ENCODE measurements at places on chromosomes 1 and 21.

DNA sequence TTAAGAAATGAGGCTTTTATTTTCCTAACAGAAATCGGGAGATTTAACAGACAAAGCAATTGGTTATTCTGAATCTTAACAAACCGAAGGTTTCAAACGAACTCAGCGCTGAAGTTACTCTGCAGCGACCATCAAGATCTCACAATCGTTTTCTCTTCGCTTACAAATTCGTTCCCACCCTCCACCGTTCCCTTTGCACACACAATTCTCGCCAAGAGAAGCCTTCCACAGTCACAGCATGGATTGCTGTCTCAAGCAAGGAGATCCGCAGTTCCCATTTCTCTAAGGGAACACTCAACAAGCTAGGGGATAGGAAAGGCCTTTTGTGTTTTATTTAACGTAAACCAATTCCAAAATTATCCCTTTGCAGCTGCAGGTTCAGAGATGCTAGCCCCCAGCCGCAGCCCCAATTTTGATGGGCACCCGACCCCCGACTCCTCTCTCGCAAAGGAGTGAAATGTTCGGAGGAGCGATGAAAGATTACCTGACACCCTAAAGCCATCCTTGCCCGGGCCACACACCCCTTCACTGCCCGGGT is 755 bp downstream of the FBXO42 start:
- no peak for DNase-seq

DNA sequence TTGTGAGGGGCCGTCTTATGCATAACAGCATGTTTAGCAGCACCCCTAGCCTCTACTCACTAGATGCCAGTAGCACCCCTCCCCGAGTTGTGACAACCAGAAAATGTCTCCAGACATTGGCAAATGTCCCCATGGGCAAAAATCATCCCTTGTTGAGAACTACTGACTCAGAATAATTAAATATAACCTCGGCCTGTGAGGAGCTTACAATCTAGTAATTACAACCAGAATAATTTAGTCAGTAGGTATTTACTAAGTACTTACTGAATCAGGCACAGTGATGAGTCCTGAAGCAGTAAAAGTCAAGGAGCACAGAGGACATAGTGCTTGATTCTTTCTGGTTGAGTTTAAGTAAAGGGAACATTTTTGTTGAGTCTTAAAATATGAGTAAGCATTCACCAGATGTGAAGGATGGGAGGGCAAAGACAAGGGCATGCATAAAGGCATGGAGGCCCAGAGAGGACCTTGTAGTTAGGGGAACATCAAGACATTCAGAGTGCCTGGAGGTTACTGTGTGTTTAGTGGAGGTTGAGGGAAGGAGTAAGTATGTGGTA is 44.1 kb upstream of the KCNQ4 start:
- DNase-seq: no peak

DNA sequence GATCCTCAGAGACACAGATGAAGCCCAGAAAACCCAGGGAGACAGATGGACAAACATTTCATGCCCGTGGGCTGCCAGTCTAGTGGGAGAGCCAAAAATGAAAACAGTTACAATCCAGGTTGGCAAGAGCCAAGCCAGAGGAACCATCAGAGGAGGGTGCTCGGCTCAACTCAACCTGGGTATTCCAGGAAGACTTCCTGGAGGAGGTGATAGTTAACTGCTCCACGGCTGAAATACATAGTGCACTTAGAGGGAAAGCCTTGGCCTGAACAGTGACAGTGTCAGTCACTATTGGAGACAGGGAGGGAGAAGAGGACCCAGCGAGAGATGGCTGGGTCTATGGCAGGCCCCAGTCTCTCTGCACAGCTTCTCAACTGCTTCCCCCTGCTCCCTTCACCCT is 1.9 kb downstream of the ARHGEF19 start:
- no peak for DNase-seq

- DNase-seq: no peak
Measured at GRCh38 chr1:22071511-22071910, 19.0 kb downstream of the CDC42 start.

- no peak for DNase-seq
Measured at GRCh38 chr21:44304877-44305293, 5.0 kb downstream of the PFKL start.

DNA sequence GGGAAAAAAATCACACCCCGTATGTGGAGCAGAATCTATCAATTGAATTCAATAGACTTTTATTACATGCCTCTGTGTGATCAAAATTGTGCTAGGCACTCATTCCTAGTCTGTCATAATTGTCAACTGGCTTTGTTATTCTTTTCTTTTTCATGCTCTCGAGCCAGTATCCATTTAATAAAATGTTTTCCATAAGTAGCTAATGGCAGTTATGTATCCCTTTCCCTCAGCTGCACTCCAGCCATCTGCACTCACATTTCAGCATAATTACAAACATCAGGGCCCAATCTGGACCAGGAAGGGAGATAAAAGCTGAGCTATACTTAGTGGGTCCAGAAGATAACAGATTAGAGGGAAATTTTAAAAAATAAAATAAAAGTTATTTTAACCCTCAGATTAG is 15.9 kb downstream of the RGS5 start:
- DNase-seq: no peak

DNA sequence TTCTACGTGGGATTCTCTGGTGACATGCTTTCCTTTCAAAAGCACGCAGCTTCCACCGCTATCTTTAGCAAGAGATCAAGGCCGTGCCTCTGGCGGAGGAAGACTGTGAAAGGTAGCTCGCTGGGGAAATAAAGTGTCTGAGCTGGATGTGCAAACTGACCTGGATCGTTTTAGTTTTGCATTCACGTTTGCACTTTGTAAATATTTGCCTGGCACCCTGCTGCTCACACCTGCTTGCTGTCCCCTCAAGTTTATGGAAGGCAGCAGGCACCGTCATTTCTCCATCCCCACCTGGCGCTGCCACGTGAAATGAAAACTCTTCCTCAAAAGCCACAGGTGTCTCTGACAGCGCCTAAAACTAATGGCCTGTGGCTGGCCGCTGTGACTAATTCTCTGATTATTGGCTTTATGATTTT is 44.0 kb upstream of the TARDBP start:
- DNase-seq: no peak

DNA sequence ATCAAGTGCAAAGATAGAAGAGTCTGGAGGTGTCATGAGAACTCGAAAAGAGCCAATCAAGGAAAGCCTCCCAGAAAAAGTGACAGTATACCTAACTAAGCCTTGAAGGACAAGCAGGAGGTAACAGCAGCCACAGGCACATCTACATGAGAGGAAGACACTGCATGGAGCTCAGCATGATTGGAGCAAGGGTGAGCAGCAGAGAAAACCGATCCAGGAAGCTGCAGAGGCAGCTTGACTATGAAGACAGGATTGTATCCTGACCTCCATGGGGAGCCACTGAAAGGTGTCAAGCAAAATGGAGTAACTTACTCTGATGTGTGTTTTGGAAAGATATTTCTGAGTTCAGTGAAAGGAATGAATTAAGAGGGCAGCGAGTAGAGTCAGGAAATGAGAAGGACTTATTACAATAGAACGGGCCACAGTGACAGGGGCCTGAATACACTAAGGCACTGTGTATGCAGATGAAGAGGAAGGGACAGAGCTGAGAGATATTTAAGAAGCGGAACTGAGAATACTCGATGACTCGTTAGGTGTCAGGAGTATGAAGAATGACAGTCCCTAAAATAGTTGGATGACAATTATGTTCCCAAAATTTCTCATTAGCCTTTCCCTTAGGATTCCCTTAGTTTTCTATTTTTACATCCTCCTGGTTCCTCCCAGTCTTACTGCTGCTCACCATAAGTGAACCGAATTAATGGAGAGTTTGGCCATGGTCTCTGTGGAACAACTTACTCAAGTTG is 139.3 kb upstream of the NFIA start:
- no peak for DNase-seq

- DNase-seq: no peak
Measured at GRCh38 chr1:37725851-37726613, 33.7 kb downstream of the CDCA8 start.

GRCh38 chr1:23100074-23100748 is 68.4 kb downstream of the LUZP1 start:
- no peak for DNase-seq

- DNase-seq: no peak
Measured at GRCh38 chr1:162954824-162955223, 93.8 kb upstream of the CCDC190 start.

- DNase-seq: no peak
Measured at GRCh38 chr1:108208724-108209446, 8.7 kb upstream of the SLC25A24 start.

DNA sequence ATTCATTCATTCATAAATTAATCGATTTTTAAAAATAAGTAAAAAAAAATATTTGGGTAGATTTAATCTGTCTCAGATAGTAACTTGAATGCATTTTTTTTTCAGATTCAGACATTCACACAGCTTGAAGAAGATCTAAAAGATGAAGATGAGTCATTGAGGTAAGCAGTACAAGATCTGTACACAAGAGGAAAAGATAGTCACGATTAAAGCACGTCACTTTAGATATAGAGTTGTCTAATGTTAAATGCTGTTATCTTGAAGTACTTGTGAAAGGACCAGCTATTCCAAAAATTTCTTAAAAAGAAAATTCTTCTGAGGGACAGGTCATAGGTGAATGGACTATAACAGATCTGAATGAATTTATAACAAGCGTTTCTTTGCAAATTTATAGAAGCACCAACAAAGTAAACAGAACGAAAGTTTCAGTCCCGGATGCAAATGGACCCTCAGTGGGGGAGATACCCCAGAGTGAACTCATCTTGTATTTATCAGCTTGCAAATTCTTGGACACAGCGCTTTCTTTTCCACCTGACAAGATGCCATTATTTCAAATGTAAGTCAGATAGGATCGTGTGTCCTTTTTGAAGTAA is 31.2 kb upstream of the MORC3 start:
- DNase-seq: no peak

DNA sequence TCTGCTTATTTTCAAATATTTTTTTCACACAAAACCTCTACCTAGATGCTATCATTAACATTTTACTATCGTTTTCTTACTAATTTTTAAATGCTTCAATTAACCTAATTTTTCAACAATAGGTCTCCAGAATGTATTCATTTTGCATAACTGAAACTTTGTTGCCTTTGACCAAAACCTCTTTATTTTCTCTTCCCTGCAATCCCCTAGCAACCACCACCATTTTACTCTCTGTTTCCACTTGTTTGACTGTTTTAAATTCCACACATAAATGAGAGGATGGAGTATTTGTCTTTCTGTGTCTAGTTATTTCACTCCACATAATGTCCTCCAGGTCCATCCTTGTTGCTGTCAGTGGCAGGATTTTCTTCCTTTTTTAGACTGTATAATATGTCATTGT is 9.5 kb upstream of the F13B start:
- no peak for DNase-seq

GRCh38 chr1:145714524-145715111 is 4.7 kb upstream of the CD160 start:
- no peak for DNase-seq

DNA sequence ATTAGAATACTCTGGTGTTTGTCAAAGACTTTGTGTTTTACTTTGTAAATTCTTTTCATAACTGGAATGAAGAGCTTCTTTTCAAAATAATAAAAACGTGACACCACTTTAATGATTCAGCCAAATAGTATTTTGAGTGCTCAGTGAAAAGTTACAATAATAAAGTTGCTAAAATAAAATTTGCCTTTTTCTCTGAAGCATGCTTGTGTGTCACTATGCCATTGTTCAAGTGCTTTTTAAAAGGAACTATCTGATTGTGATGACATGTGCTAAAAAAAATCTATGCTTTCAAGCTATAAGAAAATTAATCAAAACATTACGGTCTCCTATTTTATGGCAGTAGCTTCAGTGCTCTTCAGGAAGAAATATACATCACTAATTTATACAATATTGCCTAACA is 1290.5 kb upstream of the B3GALT2 start:
- no peak for DNase-seq

- no peak for DNase-seq
Measured at GRCh38 chr1:47774986-47775834, 222.0 kb downstream of the TRABD2B start.

GRCh38 chr21:27700974-27701614 is 734.2 kb upstream of the ADAMTS5 start:
- peak; percentile 40 for DNase-seq

GRCh38 chr1:237050915-237051314 is 8.9 kb downstream of the RYR2 start:
- no peak for DNase-seq

DNA sequence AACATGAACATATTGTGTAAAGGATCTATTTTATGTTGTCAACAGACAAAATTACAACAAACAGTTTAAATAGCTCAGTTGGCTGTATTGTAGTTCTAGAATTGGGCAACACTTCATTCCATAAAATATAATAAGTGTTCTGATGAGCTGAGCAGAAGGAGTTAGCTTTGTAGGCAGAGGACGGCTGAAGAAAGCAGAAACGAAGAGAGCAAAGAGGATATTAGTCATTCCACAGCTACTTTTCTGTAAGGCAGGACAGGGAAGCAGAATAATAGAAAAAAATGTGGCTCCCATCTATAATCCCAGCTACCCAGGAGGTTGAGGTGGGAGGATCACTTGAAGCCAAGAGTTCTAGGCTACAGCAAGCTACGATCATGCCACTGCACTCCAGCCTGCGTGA is 20.2 kb upstream of the IVNS1ABP start:
- no peak for DNase-seq

DNA sequence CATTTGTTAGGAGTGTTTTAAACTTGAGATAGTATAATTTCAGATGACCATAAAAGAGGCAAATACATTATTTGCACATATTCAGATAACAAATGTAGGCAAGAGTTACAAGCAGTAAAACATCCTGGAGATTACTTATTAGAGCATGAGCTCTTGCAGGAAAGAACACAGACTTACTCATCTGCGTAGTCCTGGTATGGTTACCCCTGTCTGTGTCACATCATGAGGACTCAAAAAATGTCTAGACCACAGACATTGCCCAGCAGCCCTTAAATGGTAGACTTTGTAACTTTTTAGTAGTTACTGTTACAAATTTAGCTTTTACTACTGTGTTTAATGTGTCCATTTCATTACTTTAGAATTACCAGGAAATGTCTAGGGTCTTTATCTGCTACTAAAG is 12.8 kb downstream of the CACHD1 start:
- no peak for DNase-seq

- no peak for DNase-seq
Measured at GRCh38 chr1:178818416-178818815, 52.5 kb downstream of the ANGPTL1 start.

DNA sequence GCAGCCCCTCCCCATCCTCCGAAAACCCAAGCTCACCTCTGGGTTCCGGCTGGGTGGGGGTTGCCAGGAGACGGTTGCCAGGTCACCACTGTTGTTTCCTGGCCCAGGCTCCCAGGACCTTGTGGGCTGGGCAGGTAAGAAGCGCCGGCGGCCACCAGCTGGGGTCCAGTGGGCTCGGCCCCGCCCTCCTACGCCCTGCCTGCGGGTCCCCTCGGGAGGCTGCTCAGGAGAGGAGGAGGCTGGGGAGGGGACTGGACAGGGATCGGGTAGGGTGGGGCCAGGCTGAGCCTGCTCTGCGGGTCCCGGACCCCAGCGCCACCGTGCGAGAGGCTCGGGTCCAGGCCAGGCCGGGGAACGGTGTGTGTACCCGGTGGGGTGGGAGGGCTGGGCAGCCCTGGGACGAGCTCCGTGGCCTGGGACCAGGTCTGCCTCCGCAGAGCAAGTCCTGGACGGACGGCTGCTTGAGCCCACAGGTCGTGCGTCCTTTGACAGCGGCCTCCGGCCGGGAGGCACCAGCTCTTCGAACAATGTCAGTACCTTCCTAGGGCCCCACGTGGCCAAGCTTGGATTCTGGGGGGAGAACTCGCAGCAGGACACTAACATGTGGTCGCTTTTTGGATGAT is at the start of gene TTLL10:
Gene TTLL10, plus strand, starts transcription at position 88 of the 623 bp plus-strand sequence. CDS start 5,336 bp downstream, outside the sequence.
- no peak for DNase-seq

- no peak for DNase-seq
Measured at GRCh38 chr1:168477792-168478191, 66.0 kb downstream of the XCL2 start.
